ENCODE measurements at places on chromosomes 5 and 9.

GRCh38 chr5:126909856-126910255 is 120.5 kb downstream of the MARCHF3 start:
- no peak for DNase-seq

- DNase-seq = no peak
Observed at GRCh38 chr9:80619356-80619755, 1047.6 kb downstream of the TLE4 start.

DNA sequence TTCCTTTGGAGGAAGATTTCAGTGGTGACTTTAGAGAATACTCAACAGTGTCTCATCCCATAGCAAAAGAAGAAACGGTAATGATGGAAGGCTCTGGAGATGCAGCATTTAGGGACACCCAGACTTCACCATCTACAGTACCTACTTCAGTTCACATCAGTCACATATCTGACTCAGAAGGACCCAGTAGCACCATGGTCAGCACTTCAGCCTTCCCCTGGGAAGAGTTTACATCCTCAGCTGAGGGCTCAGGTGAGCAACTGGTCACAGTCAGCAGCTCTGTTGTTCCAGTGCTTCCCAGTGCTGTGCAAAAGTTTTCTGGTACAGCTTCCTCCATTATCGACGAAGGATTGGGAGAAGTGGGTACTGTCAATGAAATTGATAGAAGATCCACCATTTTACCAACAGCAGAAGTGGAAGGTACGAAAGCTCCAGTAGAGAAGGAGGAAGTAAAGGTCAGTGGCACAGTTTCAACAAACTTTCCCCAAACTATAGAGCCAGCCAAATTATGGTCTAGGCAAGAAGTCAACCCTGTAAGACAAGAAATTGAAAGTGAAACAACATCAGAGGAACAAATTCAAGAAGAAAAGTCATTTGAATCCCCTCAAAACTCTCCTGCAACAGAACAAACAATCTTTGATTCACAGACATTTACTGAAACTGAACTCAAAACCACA is 67.4 kb downstream of the VCAN start:
- no peak for DNase-seq

- no peak for DNase-seq
Observed at GRCh38 chr5:68407311-68408239, 192.0 kb downstream of the PIK3R1 start.

- DNase-seq = no peak
Observed at GRCh38 chr9:7185612-7186011, 427.8 kb downstream of the KDM4C start.

GRCh38 chr9:90442723-90443122 is 199.9 kb downstream of the DIRAS2 start:
- DNase-seq = no peak

All from globus pallidus (tissue), 1 donor.